ENCODE measurements at places on chromosomes 16 and 17. TPM values are rescaled to one million over a fixed set of nuclear protein-coding genes. Genes with fewer than 3 reads are reported as not detected.

DNA sequence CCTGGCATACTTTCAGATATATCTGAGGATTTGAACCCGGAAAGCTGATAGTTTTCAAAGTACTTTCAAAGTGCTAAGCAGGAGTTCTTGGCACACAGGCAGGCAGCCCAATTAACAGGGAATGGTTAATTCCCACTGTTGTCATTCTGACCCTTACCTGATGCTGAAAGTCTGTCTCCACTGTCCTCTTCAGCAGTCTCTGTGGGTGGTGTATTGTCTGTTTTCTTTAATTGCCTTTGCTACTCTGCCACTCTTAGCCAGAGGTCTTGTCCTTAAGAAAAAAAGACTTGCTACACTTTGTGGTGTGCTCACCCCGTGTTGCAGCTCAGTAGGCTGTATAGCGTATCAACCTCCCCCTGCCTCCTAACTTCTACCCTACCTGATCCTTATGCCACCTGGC lies 63.2 kb upstream of the SLC12A3 start:
- no peaks in the 10 kb centered on the region for H3K4me1 ChIP-seq
- no peaks in the 10 kb centered on the region for H3K27me3 ChIP-seq
- no peak overlapping the region for H3K4me3 ChIP-seq
- H3K27ac ChIP-seq: no peak overlapping the region
- peaks cover 23% of the 10 kb centered on the region for H3K36me3 ChIP-seq

Gene KIF1C
- total RNA-seq: 57.0 TPM

Gene PPY
- total RNA-seq: 0.18 TPM

Gene ACE
- total RNA-seq: 5.1 TPM

All from muscle of leg (tissue), 16 donors.